ENCODE measurements at places on chromosomes 7 and 10.

- DNase-seq = peak; percentile 21
These were observed 70.9 kb downstream of the SYPL1 start for GRCh38 chr7:106041140-106041717.

DNA sequence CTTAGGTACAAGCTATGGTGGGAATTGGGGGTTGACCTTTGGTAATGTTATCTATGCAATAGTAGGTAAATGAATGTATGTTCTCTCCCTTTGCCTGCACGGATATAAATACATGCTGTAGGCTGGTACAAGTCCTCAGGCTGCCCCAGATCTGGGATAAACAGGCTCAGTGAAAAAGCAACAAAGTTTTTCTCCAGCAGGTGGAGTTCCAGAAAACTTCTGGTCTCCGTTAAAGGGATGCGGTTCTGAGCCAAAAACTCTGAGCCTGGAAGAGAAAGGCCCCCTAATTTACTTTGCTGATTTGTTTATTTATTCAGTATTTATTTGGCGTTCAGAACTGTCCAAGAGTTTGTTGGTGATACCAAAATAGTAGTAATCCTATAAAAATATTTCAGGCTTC, 204.7 kb downstream of the ADRA2A start:
- no peak for DNase-seq

GRCh38 chr7:95899919-95900513, 127.7 kb downstream of the DYNC1I1 start:
- no peak for DNase-seq

DNA sequence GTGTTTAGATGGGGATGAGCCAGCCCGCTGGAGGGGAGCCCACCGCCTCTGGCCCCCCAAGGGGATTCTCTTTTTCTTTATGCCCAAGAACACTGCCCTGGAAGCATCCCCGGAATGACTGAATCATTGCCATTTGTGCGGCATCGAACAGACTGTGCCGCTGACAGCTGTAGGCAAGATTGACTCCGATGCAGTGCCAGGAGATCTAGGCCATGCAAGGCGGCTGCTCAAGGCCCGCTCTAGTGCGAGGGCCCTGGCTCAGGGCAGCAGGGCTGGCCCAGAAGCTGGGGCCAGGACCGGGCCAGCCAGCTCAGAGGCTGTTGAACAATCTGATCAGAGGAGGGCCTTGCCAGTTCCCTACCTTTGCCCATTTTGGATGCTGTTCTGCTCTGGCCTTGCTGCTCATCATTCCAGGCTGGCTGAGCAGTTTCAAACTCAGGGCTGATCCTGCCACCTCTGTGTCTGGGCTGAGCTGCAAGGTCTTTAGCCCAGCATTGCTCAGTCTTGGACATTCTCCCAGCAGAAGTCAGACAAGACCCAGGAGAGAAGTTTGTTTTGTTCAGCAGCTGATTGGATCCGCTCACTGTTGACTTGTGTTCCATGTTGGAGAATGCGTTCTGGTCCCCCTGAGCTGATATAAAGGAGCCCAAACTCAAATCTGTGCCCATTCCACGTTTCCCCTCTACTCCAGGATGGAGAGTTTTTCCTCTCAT, 485.3 kb upstream of the GALNT17 start:
- no peak for DNase-seq

DNA sequence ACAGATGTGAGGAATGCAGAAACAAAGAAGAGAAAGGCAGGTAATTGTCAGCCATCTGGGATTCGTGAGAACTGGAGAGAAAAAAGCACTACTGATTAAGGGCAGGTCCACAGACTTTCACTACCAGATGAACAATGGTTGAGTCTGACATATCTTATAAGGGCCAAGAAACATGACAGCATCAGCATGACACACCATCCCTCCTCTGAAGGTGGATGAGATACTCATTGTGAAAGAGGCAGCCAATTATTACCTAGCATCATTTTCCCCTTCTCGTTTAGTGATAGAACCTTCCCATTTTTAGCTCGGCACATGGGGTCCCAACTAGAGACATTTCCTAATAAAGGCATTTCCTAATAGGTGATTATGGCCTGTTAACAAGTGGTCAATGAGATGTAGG, 19.2 kb upstream of the MET start:
- no peak for DNase-seq

- DNase-seq = no peak
These were observed 413.1 kb upstream of the VSTM2A start for GRCh38 chr7:54129035-54129434.

DNA sequence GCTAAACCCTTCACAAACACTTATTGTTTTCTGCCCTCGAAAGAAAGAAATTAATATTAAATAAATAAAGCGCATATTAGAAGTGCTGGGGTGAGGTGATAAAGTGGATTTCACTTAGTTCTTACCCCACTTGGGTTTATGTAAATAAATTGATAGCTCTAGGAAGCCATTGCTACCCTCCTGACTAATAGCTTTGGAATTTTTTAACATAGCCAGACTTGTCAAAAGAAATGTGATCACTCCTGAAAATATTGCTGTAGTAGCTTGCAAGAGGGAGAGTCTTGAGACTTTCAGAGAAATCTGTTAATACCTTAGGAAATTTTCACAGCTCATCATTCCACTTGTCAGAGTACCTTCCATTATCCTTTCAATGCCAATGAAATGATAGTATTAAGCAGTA, 7.6 kb downstream of the ARL5B start:
- no peak for DNase-seq

DNA sequence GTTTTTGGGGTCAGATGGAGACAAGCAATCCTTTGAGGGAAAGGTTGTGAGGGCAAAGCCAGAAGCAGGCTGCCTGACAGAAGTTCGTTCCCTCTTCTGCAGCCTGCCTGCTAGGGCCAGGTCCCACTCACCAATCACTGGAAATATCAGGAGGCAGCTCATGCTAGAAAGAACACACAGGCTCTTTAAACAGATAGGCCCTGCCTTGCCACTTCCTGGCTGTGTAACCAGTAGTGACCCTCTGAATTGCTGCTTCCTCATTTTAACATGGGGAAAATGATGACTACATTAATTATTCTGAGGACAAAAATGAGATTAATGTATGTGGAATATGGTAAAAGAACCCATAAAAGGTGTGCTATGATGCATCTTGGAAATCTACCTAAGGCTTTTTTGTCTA, 50.5 kb upstream of the MRLN start:
- no peak for DNase-seq

DNA sequence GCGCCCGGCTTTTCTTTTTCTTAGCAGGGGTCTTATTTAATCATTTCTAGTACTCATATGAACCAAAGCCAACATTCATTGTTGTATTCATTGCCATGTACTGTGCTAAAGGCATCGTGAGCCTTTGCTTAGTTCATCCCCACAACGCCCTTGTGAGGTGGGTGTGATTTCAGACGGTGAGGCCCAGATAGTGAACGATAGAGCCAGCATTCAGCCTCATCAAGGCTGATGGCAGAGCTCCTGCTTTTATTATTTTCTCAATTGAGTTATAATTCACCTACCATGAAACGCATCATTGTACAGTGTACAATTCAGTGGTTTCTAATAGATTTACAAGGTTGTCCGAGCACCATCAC, 50.1 kb downstream of the HK1 start:
- DNase-seq = no peak

GRCh38 chr7:97973206-97973658, 16.8 kb downstream of the OCM2 start:
- DNase-seq = no peak

- no peak for DNase-seq
These were observed 103.5 kb downstream of the HIPK2 start for GRCh38 chr7:139674341-139674740.

DNA sequence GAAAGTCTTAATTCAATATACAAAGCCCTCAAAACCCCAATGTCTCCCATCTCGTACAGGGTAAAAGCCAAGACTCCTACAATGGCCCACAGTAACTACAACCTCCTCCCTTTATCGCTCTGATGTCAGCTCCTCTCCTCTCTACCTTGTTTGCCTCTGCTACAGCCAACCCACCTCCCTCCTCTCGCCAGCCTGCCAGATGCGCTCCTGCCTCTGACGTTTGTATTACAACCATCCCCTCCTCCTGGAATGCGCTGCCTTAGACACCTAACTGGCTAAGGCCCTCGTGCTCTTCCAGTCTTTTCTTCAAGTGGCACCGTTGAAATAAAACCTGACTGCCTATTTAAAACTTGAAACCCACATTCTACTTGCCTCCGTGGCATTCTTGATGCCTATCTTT, 115.3 kb upstream of the MYO3A start:
- DNase-seq = no peak

DNA sequence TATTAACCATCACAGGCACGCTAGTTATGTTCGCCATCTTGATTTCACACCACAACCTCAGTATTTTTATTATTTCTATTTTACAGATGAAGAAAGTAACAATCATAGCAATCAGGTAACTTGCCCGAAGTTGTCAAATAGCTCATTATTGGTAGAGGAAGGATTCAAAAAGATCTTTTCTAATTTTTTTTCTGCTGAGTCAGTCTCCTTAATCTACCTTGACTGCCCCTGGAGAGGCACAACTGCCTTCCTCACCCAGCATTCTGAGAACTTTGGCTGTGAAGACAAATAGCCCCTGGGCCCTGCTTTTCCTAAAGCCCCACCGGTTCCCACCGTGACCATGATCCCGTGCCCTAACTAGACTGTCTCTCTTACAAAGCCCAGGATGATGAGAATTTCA, 99.2 kb downstream of the TRIL start:
- DNase-seq = no peak

GRCh38 chr10:5584895-5585516, 60.2 kb downstream of the CALML3 start:
- DNase-seq = no peak

- no peak for DNase-seq
These were observed 2.2 kb upstream of the ZNF92 start for GRCh38 chr7:65371468-65371867.

DNA sequence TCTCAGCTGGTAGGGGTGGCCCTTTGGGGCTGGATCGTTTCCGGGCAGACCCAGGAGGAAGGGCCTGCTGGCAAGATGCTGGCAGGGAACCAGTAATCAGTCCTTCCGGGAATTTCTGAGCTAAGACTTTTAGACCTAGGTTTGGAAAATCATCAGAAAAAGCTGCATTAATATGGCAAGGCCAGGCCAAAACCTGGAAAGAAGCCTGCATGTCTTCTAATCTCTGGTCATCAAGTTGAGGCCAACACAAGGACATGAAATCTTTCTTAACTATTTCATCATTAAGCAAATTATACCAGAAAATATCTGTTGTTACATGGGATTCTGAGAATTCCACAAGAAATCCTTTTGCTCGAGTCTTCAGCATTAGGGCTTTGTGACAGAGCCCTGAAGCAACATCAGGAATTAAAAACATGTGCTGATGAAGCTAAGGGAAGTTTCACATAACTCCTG, 19.9 kb downstream of the CPA1 start:
- DNase-seq = no peak

DNA sequence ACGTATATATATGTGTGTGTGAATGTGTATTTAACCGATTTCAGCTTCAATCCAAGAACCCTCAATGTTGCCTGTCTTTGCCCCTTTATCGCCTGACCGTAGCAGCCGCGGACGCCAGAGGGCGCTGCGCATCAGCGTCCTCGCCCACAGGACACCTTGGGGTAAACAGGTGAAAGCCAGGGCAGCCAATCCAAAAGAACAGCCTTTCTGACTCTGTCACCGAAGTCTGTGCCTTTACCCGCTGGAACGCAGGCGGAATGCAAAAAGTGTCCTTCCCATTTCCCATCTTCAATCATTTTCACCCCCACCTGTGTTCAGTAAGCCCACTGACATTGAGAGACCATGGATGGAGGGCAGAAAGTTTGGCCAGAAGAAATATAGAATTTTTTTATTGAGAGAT, 3.6 kb downstream of the NXPH1 start:
- peak; percentile 8 for DNase-seq

GRCh38 chr10:24822590-24822989, 98.9 kb upstream of the ARHGAP21 start:
- DNase-seq = no peak

DNA sequence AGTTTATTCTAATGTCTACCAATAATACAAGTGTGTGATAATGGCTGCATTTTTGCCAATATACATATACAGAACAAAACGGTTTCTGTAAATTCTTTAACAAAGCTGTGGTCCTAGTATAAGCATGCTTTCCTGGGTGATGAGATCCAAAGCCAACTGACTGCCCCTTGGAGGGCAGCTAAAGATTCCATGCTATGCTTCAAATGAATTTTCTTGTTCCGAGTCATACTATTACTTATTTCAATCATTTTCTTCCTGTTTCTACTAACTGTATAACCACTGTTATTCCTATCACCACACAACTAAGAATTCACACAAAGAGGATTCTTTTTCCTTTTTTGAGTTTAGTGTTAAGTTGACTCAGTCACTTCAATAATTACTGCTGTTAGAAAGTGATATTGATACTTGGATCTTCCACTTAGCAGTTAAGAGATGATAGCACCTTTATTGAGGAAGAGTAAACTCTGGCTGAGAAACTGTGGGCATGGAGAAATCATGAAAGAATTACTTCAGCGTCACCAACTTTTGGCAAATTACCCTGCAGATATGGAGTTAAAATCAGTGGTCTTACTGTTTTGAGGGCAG, 197.5 kb downstream of the ARL4A start:
- DNase-seq = no peak

DNA sequence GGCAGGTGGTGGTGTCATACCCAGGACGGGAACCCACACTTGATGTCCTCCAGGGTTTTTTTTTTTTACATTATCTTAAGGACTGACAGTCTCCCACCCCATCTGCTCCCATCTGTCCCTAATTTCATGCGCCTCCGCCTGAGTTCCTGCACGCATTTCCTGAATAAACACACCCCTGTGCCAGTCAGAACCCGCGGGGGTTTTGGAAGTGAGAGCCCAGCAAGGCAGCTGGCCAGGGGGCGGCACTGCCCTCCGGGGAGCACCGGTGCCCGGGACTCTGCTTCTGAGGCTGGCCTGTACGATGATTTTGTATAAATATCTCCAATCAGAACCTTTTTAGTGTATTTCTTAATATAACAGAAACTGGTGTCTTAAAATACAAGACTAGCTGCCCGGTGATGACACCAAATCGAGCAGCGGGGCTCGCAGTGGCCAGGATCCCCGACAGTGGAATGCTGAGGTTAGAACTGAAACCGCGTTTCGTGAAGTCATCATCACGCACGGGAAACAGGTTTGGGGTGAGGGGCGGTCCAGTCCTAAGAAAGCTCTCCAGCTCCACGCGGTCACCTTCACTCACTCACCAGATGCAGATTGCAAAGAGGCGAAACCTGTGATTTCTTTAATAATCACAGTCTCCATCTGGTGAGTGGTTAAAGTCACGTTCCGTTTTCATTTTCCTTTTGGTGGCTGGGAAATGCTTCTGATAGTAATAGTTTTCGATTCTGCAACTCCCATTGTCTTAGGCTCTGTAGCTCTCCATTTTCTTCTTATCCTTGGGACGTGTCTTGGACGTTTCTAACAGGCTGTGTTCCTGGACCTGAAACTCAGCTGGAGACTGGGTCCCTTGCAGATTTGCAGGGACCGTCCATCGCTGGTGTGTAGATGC, 19.7 kb downstream of the BNIP3 start:
- no peak for DNase-seq

Measured in CD4-positive, alpha-beta T cell treated with Interleukin-4 for 4 hours (primary cell).